ENCODE measurements at places on chromosomes 3 and 15.
A peak's percentile ranks its signal among the peaks of the same experiment; 100 is the strongest.

GRCh38 chr3:27368831-27369607, at the start of gene NEK10:
NEK10 (minus strand) TSS chr3:27369383; CDS start chr3:27352882, 16,501 bp downstream.
- DNase-seq = peak; percentile 89

DNA sequence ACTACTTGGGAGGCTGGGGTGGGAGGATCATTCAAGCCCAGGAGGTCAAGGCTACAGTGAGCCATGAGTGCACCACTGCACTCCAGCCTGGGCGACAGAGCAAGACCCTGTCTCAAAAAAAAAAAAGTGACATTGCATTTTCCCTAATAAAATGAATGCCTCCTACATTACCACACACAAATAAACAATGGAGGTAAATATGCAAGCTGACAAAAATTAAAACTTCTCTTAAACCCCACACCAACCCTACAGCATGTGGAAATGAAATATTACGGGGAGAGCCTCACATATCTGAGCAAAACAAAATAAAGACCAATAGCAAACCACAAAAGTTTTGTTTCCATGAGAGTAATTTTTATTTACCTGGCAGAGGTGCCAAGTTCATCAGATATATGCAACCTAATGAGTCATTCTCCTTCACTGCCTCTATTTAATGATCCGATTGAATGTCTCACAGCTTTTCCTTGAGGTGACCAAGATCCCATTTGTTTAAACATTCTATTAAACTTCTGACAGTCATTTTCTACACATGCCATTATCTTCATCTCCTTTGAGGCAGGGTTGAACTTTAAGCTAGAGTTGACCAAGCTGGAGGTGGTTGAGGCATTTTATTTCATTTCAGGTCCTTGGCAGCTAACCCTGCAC, 9.4 kb upstream of the CAV3 start:
- no peak for DNase-seq

DNA sequence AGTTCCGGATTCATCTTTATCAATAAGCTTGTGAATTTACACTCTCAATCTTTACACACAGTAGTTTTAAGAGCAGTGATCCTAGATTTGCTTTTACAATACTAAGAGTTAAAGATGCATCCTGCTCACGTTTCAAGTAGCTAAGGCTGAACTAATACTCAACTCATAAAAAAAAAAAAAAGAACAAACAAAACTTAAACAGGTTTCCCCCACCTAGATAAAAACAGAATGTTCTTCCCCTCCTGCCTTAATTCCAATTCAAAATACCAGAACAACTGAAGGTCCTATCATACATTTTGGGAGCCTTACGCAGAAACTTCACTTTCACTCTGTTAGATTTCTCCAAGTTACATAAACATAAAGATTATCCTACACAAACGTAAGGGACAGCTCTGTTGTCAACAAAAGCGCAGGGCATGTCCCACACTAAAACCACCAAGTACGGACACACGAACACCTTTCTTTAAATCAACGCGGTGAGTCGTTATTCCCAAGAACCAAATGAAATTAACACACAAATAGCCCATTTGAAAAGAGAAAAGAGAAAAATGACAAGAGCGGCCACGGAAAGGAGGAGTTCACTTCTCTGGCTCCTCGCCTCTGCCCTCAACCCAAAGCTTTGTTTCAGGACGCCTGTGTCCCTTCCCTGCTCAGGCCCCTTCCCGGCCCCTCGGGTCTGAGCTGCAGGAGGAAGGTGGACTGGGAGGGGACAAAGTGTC, 941 bp downstream of the CBLB start:
- peak; percentile 27 for DNase-seq

- DNase-seq = no peak
These were observed 22.5 kb downstream of the ALS2CL start for GRCh38 chr3:46670891-46671427.

DNA sequence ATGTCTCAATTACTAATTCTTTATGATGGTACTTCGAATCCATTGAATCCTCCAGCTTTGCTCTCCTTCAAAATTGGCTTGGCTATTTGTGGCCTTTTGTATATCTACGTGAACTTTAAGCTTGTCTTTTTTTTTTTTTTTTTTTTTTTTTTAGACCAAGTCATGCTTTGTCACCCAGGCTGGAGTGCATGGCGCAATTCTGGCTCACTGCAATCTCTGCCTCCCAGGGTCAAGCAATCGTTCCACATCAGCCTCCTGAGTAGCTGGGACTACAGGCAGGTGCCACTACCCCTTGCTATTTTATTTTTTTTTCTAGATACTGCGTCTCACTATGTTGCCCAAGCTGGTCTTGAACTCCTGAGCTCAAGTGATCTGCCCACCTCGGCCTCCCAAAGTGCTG, 7.7 kb upstream of the DIPK2A start:
- DNase-seq = no peak

DNA sequence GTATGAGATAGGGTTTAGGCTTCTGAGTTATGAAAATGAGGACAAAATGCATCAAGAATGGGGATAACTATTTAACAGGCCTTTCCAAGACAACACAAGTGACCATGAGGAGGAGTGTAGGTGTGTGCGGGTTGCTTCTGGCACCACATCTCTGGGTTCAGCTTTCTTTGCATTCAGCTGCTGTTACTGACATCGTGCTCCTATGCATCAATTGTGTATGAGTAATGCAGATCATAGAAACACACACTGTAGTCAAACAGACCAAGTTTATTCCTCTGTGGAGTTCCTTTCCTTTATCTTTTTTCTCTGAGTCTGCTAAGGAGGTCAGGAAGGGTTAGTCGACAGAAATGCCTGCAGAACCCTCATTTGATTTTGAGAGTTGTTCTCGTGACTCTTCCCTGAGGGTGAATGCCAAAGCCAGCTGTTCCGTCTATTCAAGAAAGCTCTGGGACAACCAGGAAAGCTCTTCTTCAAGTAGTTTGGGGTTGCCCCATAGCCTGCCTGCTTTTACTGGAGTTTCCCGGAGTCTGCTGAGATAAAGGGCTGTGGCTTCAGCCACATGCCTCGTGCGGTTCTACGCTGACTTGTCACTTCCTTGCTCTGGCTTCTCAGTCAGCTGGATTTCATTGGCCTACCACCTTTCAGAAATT, 136.7 kb upstream of the TLE3 start:
- DNase-seq = peak; percentile 31

All from immature natural killer cell (primary cell).